ENCODE measurements at places on chromosomes 2 and 18.

DNA sequence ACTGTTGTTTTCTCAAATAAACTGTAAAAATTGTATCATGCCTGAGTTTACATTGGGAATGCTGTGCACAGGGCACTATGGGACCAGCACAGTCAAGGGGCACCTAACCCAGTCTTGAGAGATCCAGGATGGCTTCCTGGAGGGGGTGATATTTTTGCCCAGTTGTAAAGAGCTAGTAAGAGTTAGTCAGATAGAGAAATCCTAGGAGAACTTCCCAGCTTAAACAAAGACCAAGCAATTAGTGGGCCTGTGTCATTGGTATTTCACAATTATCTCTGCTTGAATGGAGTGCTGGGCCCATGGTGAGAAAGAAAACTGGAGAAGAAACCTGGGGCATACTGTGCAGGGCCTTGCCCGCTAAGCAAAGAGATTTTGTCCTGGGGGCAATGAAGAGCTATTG lies 12.2 kb downstream of the XDH start:
- no peak for DNase-seq

- DNase-seq: no peak
Measured at GRCh38 chr2:216862628-216863398, 2.9 kb upstream of the TNP1 start.

GRCh38 chr2:3461801-3462492 lies 57.4 kb downstream of the ADI1 start:
- DNase-seq: peak; percentile 51

DNA sequence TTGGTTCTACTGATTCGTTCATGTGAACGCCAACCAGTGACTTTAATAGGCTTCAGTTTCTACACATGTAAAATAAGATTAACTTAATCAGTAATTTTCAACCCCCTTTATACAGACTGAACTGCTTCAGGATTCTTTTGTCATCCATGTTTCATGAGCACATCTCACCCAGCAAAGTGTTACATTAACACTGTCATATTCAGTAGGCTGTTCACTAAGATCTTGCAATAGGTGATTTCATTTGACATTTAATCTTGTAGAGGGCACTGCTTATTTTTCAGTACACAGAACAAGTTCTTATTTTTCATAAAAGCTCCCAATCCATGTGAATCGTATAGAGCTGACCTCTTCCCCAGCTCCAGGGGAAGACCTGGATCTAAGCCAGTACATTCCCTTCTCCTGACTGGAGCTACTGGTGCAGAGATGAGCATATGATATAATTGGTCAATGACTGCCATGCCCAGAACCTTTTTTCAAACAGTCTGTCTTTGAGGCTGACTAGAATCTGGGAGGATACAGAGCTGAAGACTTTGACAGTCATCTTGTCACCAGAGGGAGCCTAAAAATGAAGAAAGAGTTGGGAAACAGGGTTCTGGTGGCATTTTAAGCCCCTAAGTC lies 72.2 kb upstream of the CHRNA1 start:
- no peak for DNase-seq

DNA sequence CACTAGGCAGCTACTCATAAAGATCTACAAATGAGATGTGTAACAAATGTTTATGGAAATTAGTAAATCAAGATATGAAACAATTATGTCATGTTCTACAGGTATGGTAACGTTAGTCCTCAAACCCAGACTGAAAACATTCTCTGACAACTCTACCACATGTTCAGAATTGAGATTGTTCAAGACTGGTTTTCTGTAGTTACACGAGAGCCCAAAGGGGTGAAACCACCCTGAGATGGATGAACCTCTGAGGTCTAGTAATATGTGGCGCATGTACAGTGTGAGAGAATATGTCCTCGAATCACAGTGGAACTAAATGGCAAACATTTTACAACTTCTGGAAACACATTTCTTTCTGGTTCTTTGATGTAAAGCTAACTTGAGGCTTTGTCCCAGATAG lies 614.3 kb downstream of the ZEB2 start:
- DNase-seq: no peak

- DNase-seq: no peak
Measured at GRCh38 chr2:240993446-240994170, 4.8 kb upstream of the SNED1 start.

DNA sequence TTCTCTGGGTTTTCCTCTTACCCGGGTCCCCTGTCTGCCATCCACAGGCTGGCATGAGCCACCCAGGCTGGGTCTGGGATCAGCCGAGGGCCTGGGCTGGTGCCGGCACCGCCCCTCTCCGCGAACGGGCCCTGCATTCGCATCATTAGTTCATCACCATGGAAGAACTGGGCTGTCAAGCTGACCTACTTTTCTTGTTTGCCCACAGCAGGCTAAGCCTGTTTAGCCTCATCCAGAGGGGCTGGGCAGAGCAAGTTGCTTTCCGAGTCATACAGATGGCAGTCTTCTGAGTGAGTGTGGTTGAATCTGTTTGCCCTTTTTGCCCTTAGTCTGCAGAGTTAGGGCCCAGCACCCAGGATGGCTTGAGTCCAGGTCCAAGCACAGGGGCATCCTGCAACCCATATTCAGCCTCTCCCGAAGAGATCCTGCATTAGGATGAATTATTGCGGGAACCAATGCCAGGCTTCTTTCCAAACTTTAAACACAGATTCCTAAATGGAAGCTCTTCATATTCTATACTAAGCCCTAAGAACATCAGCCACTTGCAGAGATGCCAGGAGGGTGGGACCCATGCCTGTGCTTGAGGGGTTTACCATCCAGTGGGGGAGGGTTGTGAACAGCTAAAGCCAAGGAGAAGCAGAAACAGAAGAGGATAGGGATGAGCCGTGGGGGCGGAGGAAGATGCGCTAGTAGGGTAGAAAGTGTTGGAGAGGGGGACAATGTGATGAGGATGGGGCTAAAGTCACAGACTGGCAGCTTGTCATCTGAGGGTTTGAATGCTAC lies 68.0 kb downstream of the NPAS2 start:
- DNase-seq: no peak

DNA sequence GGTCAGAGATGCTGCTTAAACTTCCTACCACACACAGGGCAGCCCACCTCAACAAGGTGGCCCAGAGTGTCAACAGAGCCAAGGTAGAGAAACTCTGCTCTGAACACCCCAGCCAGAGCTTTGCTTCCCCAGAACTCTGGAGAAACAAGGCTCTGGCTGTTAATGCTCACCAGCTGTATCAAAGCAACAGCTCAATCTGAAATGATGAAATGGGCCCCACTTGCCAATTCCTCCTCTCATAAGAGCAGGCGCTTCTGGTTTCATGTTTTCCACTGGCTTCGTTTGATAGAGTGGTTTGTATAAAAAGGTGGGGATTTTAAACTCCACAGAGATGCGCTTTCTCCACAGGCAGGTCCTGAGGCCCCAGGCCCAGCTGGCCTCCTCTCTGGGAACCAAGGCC lies 60.9 kb upstream of the TFCP2L1 start:
- no peak for DNase-seq

- DNase-seq: no peak
Measured at GRCh38 chr2:219082332-219082958, 21.7 kb upstream of the IHH start.
